ENCODE measurements at places on chromosomes 1 and 21.
A peak's percentile ranks its signal among the peaks of the same experiment; 100 is the strongest.

DNA sequence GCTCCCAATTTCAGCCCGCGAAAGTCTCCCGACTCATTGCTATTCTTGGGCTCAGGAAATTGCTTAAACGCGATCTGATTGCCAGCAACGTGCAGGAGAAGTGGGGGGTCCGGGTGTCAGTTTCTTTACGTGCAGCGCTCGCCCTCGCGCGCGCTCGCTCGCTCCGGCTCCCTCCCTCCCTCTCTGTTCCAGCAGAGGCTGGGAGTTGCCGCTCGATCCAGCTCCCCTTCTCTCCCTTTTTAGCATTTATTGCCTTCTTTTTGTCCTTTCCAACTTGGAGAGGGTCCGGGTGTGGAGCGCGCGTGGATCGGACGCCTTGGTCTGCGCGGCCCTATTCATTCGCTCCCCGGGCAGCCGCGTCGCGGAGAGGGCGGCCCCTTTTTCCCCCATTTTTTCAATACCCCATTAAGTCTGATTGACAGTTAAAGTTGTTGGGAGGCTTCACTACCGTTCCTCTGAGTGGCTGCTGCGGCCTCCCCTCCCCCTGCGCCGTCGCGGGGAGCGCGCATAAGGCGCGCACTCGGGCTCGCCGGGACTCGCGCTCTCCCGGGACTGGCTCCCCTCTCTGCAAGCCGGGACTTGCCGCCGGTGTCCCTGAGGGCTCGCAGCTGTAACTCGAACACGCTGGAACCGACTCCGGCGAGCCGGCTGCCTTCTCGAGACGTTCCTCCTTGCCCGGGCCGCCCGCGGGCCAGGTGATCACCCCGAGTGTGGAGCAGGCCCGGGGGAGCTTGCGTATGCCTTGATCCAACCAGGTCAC, at the start of gene DHRS3:
TSS of gene DHRS3 (minus strand) at position 310 of the 760 bp plus-strand sequence. CDS start 862 bp downstream, outside the sequence.
- DNase-seq, result peak; percentile 90

- DNase-seq, result no peak
These were observed 199.3 kb upstream of the ZC3H12A start for GRCh38 chr1:37274938-37275631.

DNA sequence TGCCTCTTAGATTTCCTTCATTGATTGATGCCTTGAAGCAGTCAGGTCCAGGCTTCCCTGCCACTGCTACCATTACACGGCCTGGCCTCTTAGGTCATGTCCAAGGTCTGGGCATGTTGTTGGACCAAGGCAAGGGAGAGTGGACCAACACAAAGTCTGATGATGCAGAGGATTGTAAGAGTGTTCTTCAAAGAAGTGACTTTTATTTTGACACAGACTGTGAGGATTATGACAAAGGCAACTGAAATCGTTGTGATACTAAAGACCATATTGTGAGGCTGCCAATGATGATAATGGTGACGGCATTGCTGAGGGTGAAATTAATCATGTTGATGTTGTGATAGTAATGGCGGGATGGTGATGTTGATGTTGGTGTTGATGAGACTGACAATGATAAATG, 149.5 kb downstream of the GRIK3 start:
- DNase-seq, result no peak

GRCh38 chr1:192631749-192632148, 4.2 kb upstream of the RGS13 start:
- no peak for DNase-seq

DNA sequence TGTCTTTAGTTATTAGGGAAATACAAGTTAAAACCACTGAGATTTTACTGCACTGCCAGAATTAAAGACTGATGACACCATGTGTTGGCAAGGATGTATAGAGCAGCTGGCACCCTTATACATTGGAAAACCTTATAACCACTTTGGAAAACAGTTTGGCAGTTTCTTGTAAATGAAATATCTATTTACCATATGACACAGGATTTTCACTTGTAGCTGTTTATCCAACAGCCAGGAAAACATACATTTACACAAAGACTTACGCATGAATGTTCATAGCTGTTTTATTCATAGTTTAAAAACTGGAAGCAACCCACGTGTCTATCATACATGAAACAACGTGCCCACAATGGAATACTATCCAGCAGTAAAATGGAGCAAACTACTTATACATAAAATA, 45.3 kb downstream of the PRRC2C start:
- DNase-seq, result no peak

GRCh38 chr1:218467101-218468072, 122.3 kb downstream of the TGFB2 start:
- DNase-seq, result no peak

Data from femur (tissue), 1 donor.